GM18507 (cell line): ENCODE measurements at places on chromosomes 6 and 20.

- no peak for DNase-seq
Measured at GRCh38 chr6:169074526-169074925, 179.1 kb downstream of the THBS2 start.

DNA sequence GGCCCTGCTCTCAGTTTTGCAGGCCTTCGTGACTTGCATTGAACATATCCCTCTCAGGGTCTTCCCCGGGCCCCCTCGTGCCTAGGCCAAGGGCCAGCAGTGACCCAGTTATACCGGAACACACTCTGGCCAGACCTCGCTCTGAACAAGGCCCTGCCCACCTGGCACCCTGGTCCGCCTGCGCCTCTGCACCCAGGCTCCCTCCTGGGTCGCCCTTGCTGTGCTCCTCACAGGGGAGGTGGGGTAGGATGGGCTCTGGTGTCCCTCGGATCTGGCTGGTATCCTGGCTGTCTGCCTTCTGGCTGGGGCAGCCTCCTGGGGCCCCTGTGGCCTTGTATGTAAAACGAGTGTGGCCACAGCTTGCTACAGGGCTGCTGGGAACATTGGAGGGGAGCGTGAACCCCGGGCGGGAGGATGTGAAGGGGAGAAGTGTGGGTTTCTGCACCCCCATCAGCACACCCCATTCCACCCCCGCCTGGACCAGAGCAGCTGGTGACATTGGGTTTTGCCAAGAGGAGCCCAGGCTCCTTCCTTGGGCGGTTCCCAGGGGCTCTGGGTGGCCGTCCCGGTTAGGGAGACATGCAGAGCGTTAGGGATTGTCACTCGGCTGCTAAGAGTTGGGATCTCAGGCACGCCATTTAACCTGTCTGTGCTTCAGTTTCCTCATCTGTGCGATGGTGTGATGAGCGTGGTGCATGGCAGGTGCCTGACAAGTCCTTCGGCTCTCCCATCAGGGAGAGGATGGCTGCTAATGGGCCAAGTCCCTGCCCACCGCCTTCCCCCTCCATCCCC lies 17.5 kb downstream of the SRC start:
- no peak for DNase-seq

DNA sequence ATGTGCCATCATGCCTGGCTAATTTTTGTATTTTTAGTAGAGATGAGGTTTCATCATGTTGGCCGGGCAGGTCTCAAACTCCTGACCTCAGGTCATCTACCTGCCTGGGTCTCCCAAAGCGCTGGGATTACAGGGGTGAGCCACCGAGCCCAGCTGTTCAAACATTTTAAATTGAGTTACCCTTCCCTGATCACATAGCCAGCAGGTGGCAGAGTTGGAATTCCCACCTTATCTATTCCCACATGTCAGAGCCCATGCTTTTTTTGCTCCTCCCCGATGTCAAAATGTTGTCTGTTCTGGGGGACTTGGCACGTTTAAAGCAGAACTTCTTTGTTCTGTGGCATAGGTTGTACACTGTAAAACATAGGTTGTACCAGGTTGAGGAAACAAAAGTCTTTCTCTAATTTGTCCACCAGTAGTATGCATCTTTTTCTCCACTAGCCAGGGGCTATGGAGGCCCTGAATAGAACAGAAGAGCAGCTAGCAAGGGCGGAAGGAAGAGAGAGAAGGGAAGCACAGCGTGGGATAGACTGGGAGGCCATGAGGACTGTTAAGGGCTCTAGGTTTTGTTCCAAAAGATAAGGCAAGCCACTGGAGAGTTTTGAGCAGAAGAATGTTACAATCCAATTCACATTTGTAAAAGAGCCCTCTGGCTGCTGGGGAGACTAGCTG lies 7.3 kb upstream of the LBP start:
- DNase-seq: no peak

DNA sequence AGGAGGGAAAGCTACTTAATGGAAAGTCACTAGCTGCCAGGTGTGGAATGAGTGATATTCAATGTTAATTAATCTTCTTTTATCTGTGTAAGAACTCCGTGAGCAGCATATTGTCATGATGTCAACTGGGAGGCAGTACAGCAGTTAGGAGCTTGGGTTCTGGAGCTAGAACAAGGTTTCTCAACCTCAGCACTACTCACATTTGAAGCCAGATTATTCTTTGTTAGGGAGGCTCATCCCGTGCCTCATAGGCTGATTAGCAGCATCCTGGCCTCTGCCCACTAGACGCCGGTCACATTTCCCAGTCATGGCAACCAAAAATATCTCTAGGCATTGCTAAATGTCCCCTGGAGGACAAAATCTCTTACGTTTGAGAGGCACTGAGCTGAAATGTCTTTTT lies 41.2 kb downstream of the BCAS1 start:
- no peak for DNase-seq

DNA sequence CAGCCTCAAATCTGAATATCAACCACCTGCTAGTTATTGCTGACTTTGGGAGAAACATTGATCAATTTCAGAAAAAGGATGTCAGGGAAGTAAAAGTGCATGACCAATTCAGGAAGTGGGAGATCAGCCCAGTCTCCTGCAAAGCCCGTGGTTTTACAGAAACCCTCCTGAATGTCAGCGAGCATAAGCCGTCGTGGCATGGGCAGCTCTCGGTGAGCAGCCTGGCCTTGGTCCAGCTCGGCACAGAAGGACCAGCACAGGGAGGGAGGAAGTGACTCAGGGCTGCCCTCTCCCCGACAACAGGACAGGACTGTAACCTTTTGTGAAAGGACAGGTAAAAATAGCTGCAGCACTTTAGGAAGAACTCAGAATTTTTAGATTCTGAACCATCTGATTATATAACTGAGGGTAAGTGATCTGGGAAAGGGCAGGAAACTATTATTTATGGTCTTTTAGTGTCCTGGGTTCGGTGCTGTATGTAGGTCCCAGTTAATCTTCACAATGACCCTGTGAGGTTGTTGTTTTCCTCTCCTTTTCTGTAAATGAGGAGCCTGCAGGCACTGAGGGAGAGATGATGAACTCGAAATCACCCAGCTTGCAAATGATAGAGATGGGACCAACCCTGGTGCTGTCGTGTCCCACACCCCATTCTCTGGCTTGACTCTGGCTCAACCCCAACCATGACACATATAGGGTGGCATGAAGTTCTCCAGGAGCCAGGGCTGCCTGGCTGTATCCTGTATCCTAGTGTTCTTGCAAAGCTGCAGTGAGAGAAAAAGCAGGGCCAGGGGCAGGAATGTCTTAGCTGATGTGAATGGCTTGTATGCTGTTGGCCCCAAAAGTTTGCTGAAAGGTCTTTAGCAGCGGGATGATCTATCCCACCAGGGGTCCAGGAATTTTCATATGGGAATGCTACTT lies 37.6 kb downstream of the NRN1 start:
- DNase-seq: no peak

DNA sequence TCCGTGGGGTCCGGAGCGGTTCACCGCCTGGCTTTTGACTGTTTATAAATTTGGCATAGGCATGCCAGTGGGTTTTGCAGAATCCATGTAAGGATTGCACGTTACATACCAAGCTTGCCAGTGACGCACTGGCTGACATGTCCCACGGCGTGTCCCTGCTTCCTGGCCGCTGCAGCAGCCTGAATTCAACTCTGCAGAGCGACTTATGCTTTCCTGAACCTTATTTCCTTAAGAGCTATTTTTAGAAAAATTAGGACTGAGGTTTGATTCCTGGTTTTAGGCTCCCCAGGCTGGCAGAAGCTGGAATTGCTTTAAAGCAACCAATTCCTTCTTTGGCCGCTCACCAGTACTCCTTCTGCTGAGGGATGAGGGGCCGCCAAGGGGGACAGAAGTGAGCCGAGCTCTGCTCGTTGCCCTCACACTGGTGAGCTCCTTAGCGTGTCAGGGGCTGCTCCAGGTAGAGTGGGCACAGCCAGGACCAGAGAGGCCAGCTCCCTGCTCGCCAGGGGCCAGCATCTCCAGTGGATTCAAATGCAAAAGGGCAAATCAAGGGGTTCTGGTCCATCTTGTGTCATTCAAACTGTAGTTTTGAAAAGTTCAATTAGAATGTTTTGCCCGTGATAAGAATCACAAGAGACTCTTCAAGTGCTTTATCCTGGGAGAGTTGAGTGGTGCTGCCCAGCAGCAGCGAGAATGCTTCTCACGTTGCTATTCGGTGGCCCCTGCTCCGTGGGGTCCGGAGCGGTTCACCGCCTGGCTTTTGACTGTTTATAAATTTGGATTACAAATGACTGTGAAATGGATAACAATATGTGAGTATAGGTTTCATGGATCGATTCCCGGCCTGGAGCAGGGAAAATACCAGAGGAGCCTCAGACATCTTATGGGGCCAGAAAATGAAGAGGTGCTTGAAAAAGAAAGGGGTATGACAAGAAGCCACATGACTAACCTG lies 17.5 kb upstream of the IRF4 start:
- DNase-seq: no peak

GRCh38 chr6:44500074-44500473 lies 112.6 kb downstream of the CDC5L start:
- no peak for DNase-seq

GRCh38 chr6:108660251-108660650 lies 99.5 kb downstream of the FOXO3 start:
- no peak for DNase-seq

GRCh38 chr6:24125980-24126379 lies at the start of gene NRSN1:
TSS of gene NRSN1 (plus strand) at chr6:24126215. CDS start at chr6:24134328, 8,113 bp downstream.
- no peak for DNase-seq

DNA sequence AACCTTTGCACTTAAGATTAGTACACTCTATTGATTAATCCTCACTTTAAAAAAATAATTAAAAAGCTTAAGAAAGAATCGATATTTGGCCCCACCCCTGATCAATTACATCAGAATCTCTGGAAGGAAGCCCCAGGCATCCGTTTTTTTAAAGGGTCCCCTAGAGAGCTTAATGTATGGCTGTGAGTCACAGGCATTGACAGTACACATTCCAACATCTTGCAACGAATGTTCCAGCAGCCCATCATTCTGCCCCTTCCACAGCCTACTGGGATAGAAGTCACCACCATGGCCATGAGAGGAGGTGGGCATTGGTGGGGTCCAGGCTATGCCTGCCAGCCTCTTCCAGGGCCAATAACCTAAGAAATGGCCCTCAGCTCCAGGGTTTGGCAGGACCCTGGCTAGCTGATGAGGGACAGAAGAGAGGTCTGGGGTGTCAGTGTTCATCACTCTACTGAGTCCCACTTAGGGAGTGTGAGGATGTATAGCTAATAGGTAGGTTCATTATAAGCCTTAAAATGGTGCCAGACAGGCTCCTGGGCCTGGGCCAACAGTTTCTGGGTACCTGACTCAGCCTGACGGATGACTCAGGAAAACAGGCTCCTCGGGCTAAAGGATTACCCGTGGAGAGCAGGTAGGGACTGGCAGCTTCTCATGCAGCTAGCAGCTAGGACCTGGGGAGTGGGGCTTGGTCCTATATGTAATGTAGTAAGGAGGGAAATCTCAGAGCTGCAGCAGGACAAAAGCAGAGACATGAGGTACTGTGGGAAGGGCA lies 40.4 kb downstream of the MDGA1 start:
- no peak for DNase-seq

DNA sequence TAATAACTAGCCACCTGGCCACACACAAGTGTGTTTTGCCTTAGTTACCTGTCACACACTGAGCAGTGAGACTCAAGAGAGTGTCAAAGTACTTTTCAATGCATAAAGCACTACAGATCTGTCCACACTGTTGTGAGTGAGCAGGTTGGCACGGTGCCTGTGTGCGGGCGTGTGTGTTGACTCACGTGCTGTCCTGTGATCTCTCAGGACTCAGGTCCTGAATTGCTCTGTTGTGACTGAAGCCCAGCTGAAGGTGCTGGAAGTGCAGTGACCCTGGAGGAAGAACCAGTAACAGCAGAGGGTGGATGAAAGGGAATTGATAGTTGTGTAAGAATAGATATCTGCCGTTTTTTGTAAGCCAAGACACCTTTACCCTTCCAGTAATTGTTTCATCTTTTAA lies 18.3 kb downstream of the SLC16A10 start:
- DNase-seq: no peak
